ENCODE measurements at places on chromosomes 2 and 18. TPM values are rescaled to one million over a fixed set of nuclear protein-coding genes. Genes with fewer than 3 reads are reported as not detected.

DNA sequence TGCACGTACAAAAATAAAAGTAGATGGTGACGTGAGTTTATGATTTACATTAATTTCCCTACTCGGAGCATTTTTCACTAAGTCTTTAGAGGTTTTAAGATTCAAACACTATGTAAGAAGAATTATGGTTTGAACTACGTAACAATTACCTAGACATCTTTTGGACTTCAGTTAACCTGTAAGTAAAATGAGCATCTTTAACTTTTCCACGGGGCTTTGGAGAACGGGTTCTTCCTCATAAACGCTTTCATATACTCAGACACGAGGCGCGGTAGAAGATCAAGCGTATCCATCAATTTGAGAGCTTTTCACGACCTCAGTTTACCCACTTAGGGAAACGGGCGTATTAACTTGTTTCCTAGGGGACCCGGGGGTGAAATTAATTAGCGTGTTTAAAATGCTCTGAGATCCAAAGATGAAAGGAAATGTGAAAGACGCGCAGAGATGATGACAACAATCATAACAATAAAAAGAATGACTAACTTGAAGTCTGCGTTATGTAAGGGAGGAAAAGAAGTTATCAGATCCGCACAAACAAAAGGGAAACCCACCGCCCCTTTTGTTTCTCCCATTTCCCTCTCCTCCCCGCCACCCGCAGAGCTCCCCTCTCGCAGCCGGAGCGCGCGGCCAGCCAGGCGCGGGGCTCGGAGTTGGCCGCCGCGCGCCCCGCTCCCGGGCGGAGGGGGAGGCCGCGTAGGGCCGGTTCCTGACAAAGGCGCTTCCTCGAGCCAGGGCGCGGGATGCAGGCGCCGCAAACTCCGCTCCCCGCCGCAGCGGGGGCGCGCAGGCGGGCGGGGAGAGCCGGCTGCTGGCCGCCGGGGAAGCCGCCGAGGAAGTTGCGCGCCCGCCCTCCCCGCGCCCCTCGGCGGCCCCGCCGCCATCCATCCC lies 807 bp downstream of the PELI1 start:
- DNase-seq: no peak

DNA sequence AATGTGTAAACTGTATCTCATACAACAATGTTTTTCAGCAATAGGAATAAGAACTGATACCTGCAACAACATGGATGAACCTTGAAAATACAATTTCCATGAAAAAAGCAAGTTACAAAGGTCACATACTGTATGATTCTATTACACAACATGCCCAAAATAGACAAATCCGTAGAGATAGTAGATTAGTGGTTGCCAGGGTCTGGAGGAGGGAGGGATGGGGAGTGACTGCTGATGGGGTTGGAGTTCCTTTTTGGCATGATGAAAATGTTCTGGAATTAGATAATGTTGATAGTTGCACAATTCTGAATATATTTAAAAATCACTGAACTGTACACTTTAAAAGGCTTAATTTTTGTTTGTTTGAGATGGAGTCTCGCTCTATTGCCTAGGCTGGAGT lies 33.8 kb downstream of the UBXN4 start:
- no peak for DNase-seq

DNA sequence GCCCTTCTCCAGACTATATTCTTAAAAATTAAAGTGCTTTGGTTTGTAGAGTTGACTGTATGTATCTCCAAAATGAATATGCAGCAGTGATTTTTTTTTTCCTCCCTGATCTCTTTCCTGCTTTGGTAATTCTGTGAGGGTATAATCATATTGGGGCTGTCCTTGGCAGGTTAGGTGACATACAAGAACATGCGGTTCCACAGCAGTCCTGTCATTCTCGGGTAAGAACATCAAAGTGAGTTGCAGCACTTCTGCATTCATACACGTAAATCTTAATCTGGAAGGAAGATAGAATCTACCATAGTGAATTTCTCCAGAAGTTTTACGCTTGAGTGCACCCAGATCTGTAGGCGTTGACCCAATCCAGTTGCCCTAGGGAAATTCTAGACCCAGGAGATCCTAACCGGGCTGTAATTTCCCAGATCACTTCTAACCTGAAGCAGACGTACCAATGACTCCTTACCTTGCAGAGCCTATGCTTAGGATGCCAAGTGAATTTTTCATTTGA lies 109.4 kb downstream of the PRPF40A start:
- no peak for DNase-seq

GRCh38 chr18:10546557-10547300 lies 20.9 kb downstream of the NAPG start:
- no peak for DNase-seq

DNA sequence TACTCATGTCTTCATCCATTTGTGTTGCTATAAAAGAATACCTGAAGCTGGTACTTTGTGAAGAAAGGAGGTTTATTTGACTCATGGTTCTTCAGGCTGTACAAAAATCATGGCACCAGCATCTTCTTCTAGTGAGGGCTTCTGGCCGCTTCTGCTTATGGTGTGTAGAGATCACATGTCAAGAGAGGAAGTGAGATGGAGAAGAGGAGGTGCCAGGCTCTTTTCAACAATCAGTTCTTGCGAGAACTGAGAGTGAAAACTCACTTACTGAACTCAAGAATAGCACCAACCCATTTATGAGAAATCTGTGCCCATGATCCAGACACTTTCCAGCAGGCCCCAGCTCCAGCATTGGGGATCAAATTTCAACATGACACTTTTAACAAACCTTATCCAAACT lies 30.0 kb upstream of the BARD1 start:
- no peak for DNase-seq

- DNase-seq: no peak
These were observed 6.7 kb downstream of the WDCP start for GRCh38 chr2:24040511-24040910.

GRCh38 chr2:151334082-151334815 lies 23.1 kb upstream of the TNFAIP6 start:
- DNase-seq: no peak

Gene ATP6V1C2
- total RNA-seq: not detected

Gene MC5R
- total RNA-seq: not detected

Gene FZD7
- total RNA-seq: 32.0 TPM

Gene POTEC
- not detected for total RNA-seq

Gene ANTXR1
- 36.7 TPM for total RNA-seq

Gene IL1RN
- total RNA-seq: 1.1 TPM
